ENCODE measurements at places on chromosomes 3 and 15.

GRCh38 chr3:21790466-21790865, 39.5 kb upstream of the ZNF385D start:
- DNase-seq: no peak

DNA sequence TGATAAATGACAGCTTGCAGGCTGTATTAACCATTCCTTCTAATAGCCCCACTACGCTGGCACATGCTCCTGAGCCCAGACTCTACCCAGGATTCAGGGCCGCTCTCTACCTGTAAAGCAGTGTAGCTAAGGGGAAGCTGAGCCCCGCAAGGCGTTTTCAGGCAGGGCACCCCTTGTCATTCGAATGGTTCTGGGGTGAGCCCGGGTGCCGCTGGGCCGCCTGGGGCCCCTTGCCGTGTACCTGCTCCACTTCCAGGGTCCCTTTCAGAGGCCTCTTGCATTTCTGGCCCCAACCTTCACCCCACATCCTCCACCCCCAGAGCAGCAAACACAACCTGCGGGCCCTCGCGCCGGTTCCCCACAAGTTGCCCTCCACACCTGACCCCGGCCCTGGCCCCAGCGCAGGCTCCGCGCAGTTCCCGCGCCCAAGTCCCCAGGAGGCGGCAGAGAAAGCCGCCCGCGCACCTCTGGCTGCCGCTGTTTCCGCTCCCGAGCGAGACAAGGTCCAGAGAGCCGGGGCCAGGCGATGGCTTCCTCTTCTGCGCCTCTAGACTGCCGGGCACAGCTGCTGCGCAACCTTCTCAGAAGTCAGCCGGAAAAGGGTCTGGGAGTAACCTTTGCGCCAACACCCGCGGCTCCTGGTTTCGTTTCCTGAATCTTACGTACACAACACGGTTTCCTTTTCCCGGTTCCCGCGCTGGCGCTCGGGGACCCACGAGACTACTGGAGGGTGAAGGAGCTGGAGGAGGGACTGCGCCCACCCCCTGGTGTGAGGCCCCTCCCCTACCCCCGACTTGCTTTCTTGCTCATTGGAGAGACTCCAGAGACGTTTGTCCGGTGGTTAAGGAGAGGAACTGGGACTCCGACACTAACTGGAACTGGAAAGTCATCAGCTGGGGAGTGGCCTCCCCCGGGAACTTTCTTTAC, at the start of gene PLSCR1:
Gene PLSCR1 (minus strand): TSS at position 606 of the 927 bp plus-strand sequence. CDS start 8,055 bp downstream, outside the sequence.
- peak; percentile 86 for DNase-seq

GRCh38 chr3:128111147-128111546, 12.5 kb downstream of the RUVBL1 start:
- no peak for DNase-seq

DNA sequence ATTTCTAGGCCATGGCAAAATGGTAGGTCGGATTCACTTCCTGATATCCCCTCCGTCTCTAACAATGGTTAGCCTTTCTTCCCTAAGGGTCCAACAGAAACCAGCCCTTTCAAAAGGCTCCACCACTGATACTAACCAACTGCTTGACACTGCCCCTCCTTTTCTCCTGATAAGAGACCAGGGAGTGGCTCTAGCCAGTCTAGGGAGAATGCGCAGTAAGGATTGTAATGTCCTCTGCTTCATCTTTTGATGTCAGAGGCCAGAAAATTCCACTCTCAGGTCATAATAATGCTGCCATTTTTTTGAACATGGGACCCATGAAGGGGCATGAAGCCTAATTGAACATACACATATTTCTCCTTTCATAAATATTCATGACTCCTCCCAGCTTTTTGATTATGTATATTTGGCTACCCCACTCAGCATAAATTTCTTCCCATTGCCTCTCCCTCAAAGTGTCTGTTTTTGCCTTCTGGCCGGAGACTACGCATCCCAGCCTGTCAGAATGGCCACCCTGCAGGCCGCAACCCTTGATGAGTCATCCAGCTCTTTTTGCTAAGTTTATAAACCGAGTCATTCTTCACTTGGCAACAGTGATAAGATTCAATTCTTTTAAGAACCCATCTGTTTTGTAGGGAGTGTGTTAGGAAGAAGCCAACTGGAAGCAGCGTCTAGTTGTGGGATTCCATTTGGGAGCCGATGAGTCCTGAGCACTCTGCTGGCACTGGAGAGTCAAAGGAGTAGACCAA, 189.0 kb upstream of the MCTP2 start:
- DNase-seq: no peak

GRCh38 chr15:23069496-23070166, 30.3 kb upstream of the TUBGCP5 start:
- DNase-seq: no peak

DNA sequence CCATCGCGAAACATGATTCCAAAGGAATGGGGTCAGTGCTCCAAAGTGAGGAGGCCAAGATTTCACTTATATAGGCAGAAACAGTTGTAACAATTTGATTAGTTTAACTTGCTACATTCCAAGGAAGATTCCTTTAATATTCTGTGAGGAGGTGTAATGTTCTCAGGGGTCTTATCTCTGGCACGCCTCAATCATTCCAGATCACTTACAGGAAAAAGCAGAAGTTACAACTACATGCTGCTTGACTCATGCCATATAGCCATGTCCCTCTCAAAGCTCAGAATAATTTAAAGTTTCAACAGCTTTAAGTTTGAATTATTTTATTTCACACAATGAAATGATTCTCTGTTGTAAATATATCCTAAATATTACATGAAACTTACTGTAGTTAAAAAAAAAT, 3.5 kb upstream of the FYTTD1 start:
- DNase-seq: no peak

- no peak for DNase-seq
Observed at GRCh38 chr15:44529864-44530604, 6.9 kb upstream of the EIF3J start.

GRCh38 chr15:83973816-83974215, 261.8 kb upstream of the GOLGA6L4 start:
- DNase-seq: no peak

- DNase-seq: no peak
Observed at GRCh38 chr3:190892395-190892902, 30.0 kb upstream of the GMNC start.

- DNase-seq: no peak
Observed at GRCh38 chr3:190762801-190763200, 99.7 kb downstream of the GMNC start.

- DNase-seq: no peak
Observed at GRCh38 chr15:38164061-38164460, 88.6 kb upstream of the SPRED1 start.

DNA sequence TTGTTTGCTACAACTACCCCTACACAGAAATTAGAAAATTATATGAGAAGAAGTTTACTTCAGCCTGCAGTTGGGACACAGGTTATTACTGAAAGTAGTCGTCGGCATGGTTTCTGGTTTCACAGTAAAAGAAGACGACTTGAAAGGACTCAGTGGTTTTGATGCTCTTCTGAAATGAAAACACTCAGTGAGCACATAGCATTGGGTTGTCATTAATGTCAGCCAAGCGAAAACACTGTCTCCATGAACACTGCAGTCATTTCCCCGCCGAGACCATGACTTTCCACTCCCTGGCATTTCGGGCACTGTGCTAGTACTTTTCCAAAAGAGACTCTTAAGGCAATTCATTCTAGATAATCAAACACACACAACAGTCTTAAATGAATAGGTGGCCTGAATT, 69.2 kb upstream of the ICE2 start:
- DNase-seq: peak; percentile 80

- no peak for DNase-seq
Observed at GRCh38 chr3:171315101-171315500, 145.1 kb downstream of the TNIK start.

DNA sequence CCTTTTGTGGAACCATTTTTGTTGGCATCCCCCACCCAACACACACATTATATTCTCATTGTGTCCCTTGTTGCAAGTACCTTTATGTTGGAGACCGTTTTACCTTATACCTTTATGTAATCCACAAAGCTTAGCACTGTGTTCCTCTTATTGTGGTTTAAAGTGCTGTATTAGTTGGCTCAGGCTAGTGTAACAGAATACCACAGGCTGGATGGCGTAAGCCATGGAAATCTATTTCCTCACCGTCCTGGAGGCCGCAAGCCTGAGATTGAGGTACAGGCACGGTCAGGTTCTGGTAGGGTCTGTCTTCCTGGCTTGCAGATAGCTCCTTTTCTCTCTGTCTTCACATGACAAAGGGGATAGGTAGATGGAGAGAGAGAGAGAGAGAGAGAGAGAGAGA, 302.8 kb downstream of the ROBO2 start:
- no peak for DNase-seq

DNA sequence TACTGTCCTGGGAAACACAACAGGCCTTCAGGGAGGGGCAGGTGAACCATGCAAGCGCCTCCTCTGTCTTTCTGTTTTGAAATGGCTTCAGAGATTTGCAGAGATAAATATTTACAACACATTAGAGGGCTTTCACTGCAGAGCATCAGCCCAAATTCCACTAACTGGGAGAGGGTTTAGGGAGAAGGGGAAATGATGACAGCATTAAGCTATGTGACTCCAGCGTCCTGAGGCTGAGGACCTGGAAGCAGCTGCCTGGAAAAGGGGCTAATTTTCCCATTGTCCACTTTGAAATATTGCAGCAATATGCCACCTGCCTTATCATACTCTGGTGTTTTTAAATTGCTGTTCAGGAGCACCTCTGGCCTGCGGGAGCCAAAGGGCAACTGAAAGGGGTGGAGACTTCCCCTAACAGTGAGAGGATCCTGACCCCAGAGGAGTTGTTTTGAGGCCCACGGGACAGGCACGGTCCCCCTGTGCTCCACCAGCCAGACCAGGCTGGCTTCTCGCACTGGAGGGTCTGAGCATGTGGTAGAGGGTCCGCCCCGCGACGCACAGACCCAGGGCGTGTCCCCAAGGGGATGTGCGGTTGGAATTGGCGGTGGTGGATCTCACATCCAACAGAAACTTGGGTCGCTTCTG, 110.6 kb downstream of the XXYLT1 start:
- DNase-seq: no peak

- DNase-seq: no peak
Observed at GRCh38 chr3:37999836-38000235, 9.2 kb downstream of the VILL start.

DNA sequence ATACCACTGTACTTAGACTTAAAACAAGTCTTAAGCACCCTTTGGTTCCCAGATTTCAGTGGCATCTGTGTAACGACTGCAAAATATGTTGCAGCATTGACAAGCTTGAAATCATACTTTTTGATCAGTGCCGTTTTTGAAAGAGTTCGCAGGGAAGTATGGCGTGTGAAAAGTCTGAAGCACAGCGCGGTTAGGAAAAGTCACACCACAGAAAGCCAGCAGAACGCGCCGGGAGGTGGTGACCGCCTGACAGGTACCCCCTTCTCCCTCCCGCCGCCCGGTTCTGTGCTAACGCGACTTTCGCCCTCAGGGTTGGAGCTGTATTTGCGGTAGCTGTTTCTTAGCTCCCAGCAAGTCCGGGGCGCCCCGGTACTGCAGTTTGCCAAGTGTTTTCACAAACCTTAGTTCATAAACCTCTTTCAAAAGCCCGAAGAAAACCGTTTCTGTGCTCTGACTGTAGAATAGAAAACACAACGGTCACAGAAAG, 481 bp upstream of the CRYBG3 start:
- DNase-seq: peak; percentile 60

DNA sequence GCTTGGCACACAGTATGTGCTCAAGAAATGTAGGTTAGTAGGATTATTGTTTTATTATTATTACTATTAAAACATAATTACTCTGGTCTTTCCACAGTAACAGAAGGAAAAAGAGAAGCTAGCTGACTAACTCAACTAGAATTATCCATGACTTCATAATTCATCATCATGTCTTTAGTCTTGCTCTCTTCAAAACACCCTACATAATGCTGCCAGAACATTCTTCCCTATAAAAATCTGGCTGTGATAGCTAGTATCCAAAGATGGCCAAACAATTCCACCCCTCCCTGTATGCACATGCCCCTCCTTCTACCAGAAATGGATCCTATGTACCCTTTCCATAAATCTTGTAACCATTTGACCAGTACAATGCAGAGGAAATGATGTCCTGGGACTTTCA, 48.8 kb upstream of the SRGAP3 start:
- no peak for DNase-seq

- peak; percentile 36 for DNase-seq
Observed at GRCh38 chr3:157086060-157086750, 73.7 kb downstream of the CCNL1 start.

- DNase-seq: no peak
Observed at GRCh38 chr3:11290743-11291680, 18.8 kb downstream of the ATG7 start.

DNA sequence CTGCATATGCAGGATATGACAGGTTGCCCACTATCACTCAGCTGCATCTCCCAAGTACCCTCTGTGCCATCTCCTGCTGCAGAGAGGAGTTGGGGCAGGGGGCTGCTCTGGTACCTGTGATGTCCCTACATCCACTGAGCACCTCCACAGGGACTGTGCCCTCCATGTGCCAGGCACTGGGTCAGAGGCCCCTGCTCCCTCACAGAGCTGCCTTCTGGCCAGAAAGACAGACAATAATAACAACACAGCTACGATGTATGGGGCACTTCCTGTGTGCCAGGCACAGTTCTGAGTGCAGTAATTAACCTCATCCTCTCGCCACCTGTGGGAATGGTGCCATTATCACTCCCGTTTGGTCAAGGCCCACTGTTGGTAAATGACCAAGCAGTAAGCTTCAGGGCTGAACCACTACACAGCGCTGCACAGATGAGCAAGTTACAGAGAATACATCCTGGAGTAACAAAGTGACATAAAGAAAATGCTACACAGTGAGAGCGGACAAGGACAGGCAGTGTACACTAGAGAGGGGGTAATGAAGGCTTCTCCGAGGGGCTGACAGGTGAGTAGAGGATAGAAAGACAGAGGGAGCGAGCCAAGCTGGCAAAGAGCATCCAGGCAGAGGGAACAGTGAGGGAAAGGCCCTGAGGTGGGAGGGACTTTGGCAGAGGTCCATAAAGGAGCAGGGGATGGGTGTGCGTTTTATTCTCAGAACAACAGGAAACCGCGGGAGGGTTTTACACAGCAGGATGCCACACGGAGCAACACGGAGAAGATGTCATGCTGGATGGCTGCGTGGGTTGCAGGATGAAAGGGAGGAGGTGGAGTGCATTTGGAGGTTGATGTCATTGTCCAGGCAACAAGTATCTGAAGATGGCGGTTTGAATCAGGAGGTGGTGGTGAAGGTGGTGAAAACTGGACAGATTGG, 13.6 kb downstream of the WNT7A start:
- DNase-seq: peak; percentile 62

DNA sequence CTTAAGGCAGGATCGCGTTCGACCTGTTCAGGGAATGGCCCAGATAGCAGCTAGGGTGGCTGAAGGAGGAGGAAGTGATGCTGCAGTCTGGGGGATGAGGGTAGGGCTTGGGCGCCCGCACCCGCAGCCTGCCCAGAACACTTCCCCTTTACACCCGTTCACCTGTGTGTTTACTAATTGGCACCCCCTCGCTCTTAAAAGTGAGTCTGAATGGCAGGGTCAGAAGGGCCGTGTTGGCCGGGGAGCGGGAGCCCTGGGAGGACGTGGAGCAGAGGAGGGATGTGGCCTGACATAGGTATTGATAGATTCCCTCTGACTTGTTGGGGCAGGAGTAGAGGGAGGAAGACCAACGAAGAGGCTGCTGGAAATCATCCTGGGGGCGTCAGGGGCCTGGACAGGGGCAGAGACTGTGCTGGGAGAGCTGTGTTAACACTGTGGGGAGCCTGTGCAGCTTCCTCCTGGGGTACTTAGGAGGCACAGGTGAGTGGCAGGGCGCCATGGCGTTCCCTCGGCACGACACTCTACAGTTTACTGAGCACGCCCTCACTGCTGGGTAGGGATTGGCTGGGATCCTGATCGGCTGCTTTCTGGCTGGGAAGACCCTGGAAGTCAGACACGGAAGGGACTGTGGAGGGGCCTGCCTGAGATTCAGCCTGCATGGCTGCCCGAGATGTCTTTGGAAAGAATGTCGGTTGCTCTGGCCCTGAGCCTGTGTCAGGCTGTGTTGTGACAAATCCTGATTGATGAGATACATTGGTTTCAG, 51.7 kb downstream of the SLC6A6 start:
- no peak for DNase-seq

Data from activated CD4-positive, alpha-beta T cell treated with anti-CD3 and anti-CD28 coated beads, Interleukin-2, amount 50 U/mL, for 48 hours (primary cell).